ENCODE measurements at places on chromosomes 16 and 17. TPM values are rescaled to one million over a fixed set of nuclear protein-coding genes. Genes with fewer than 3 reads are reported as not detected.

GRCh38 chr17:44977814-44978550 is 9.9 kb upstream of the C1QL1 start:
- DNase-seq: no peak

DNA sequence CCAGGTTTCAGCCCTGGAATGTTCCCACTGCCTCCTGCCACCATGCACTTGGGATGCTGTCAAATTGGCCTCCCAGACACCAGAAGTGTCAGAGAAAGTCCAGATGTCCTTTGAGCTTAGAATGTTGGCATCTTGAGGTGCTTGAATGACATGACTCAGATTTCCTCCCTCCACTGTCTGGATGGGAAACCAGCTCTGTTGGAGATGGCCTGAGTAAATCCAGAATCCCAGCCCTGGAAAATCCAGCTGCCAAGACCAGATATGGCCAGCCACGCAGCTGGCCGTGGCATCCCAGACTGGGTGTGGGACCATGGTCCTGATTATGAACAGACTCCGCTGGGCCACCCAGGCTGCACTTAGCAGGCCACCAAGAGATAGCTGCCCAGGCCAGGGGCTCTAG is 57.0 kb upstream of the CLEC3A start:
- no peak for DNase-seq

Gene HSD11B2
- total RNA-seq: 1.1 TPM

GRCh38 chr17:62705778-62706597 is 78.5 kb downstream of the MRC2 start:
- no peak for DNase-seq

DNA sequence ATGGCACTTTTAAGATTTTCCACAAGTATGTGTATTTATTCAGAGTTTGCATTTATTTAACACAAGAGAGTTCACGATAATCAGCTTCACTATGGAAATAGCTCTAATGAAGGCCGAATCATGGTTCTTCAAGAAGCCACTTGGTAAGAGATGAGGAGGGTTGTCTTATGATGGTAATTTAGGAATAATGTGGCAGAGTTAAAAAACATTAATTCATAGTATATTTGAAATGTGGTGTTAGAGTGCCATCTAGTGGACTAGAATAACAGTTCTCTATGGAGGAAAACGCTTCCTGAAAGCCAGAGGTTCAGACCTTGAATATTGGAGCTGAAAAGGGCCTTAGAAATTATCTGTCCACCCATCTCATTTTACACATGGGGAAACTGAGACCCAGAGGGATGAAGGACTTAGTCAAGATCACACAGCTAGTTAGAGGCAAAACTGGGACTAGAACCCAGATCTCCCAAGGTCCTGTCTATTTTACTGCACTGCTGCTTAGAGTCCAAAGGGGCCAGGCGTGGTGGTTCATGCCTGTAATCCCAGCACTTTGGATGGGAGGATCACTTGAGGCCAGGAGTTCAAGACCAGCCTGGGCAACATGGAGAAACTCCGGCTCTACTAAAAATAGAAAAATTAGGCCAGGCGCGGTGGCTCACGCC is 33.8 kb upstream of the KPNB1 start:
- DNase-seq: no peak

Measured in CD8-positive, alpha-beta memory T cell (primary cell).